ENCODE measurements at places on chromosomes 6 and 20. TPM values are rescaled to one million over a fixed set of nuclear protein-coding genes. Genes with fewer than 3 reads are reported as not detected.

The TFAP2A gene
- total RNA-seq: not detected

DNA sequence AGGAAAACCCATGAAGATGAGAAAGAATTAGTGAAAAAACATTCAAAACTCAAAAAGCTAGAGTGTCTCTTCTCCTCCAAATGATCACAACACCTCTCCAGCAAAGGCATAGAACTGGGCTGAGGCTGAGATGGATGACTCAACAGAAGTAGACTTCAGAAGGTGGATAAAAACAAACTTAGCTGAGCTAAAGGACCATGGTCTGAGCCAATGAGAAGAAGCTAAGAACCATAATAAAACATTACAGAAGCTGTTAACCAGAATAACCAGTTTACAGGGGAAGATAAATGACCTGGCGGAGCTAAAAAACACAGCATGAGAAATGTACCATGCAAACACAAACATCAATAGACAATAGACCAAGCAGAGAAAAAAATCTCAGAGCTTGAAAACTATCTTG, 904.1 kb upstream of the MANEA start:
- H3K27me3 ChIP-seq: no peaks in the 10 kb centered on the region
- no peaks in the 10 kb centered on the region for H3K36me3 ChIP-seq
- no peak overlapping the region for H3K27ac ChIP-seq
- no peaks in the 10 kb centered on the region for H3K4me1 ChIP-seq

The EZR gene
- 201 TPM for total RNA-seq

The DLK2 gene
- total RNA-seq: not detected

GRCh38 chr6:72776456-72776855, 154.6 kb downstream of the KCNQ5 start:
- no peaks in the 10 kb centered on the region for H3K4me1 ChIP-seq
- no peak for DNase-seq
- no peak overlapping the region for H3K27ac ChIP-seq
- H3K36me3 ChIP-seq: no peaks in the 10 kb centered on the region

The CD109 gene
- total RNA-seq: 11.3 TPM

The DUSP15 gene
- not detected for total RNA-seq

GRCh38 chr6:28948782-28949486, 25.1 kb upstream of the TRIM27 start:
- H3K27ac ChIP-seq: no peak overlapping the region
- H3K4me1 ChIP-seq: peaks cover 24% of the 10 kb centered on the region
- H3K4me3 ChIP-seq: no peak overlapping the region
- no peak for DNase-seq

DNA sequence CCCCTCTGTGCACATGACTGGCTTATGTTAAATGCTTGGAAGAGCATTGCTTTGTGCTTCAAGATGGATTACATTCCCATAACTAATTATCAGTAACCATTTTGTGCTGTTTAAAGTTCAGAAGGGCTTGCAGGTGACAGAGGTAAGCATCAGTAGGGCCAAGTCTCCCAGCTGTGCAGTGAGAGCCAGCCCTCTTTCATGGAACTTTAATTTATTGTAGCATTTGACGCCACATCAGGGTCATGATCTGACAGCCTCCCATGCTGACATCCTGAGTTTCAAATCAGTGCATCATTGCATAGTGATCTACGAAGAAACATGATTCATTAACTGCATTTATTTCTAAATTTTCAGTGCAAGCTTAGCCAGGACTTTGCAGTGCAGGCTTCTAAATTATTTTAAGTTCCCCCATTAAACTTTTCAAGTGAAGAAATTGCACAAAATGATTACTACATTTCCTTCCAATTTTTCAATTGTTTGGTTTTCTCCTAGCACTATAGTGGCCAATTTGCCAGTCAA, 380.9 kb downstream of the UTRN start:
- peaks cover 49% of the 10 kb centered on the region for H3K36me3 ChIP-seq
- no peaks in the 10 kb centered on the region for H3K27me3 ChIP-seq
- no peak overlapping the region for H3K27ac ChIP-seq
- H3K4me3 ChIP-seq: no peak overlapping the region
- DNase-seq: no peak
- peaks cover 31% of the 10 kb centered on the region for H3K4me1 ChIP-seq

The BPIFA3 gene
- total RNA-seq: not detected

GRCh38 chr6:135534773-135535380, 37.3 kb upstream of the AHI1 start:
- no peak for DNase-seq
- no peak overlapping the region for H3K4me3 ChIP-seq
- no peaks in the 10 kb centered on the region for H3K27me3 ChIP-seq
- no peak overlapping the region for H3K27ac ChIP-seq
- H3K36me3 ChIP-seq: no peaks in the 10 kb centered on the region

- no peak for DNase-seq
- no peak overlapping the region for H3K4me3 ChIP-seq
- H3K27me3 ChIP-seq: peaks cover 33% of the 10 kb centered on the region
Measured at GRCh38 chr6:32108094-32108627, 977 bp downstream of the TNXB start.

The TRAPPC3L gene
- not detected for total RNA-seq

The CLVS2 gene
- not detected for total RNA-seq

- peak; percentile 57 for DNase-seq
- peaks cover 76% of the 10 kb centered on the region for H3K4me1 ChIP-seq
- H3K36me3 ChIP-seq: peaks cover 25% of the 10 kb centered on the region
- no peaks in the 10 kb centered on the region for H3K27me3 ChIP-seq
Measured at GRCh38 chr6:33632558-33633039, 11.5 kb downstream of the ITPR3 start.

DNA sequence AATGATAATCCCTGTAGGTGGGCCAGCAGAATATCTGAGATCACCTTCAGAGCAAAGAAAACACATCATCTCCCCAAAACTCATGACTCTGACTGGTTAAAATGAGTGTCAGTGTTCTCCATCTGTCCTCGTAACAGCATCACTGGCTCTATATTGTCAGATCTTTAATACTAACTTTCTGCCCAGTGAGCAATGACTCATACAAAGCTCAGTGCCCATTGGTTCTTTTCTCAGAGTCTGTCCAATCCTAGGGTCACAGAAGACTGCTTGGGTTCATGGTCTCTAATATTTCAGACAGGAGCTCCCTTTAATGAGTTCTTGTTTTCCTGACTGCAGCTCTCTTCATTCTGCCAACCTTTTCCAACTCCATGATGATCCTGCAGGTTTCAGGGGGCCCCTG, 36.4 kb downstream of the HLA-DPB1 start:
- peaks cover 76% of the 10 kb centered on the region for H3K27me3 ChIP-seq
- no peak overlapping the region for H3K27ac ChIP-seq
- peaks cover 4% of the 10 kb centered on the region for H3K4me1 ChIP-seq
- H3K4me3 ChIP-seq: no peak overlapping the region

DNA sequence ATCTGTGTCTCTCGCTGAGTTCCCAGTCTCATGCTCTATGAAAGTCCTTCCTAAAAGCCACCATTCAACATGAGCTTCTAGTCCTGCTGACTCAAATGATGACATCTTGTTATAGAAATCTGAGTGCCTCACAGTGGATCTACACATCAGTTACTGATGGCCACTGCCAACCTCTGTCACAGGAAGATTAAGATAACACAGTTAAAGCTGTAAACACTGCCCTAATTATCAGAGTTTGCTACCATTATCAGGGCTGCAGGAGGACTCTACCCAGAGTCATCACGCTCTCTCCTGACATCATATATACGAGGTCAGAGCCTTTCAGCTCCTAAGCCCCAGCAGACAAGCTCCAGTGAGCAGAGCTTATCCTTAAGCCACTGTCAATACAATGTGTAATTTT, 63.2 kb downstream of the HIVEP2 start:
- H3K27me3 ChIP-seq: no peaks in the 10 kb centered on the region
- no peak overlapping the region for H3K4me3 ChIP-seq
- DNase-seq: no peak
- no peak overlapping the region for H3K27ac ChIP-seq
- peaks cover 72% of the 10 kb centered on the region for H3K4me1 ChIP-seq

DNA sequence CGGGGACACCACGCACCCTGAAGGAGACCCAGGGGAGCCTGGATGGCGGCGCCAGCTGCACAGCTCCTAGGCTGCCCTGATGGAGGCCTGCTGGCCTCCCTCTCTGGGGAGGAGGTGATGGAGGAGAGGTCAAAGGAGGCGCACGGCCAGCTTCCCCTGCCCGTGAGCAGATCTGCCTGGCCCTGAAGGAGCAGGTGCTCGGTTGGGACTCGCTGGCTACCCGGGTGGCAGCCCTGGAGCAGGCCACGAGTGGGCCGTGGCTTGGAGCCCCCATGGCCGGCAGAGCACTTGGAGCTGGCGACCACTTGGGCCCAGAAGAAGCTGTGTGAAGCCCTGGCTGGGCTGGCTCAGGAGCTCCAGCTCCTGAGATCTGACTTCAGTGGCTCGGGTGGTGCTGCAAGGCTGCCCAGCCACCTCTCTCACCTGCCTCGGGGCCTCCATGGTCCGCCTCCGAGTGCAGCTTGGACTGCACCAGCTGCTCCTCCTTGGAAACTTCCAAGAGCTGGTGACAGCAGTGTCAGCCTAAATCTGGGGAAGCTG, 7.5 kb upstream of the RAET1E start:
- H3K27ac ChIP-seq: no peak overlapping the region
- H3K4me3 ChIP-seq: no peak overlapping the region
- H3K4me1 ChIP-seq: no peaks in the 10 kb centered on the region
- no peak for DNase-seq

Data from activated CD4-positive, alpha-beta T cell treated with anti-CD3 and anti-CD28 coated beads, Interleukin-2, amount 10 ng/mL, durations not matched to agents 7 days and 5 days (primary cell).